ENCODE measurements at places on chromosomes 2 and 18. TPM values are rescaled to one million over a fixed set of nuclear protein-coding genes. Genes with fewer than 3 reads are reported as not detected.

GRCh38 chr2:43455296-43455695, 140.5 kb downstream of the THADA start:
- no peak for DNase-seq

DNA sequence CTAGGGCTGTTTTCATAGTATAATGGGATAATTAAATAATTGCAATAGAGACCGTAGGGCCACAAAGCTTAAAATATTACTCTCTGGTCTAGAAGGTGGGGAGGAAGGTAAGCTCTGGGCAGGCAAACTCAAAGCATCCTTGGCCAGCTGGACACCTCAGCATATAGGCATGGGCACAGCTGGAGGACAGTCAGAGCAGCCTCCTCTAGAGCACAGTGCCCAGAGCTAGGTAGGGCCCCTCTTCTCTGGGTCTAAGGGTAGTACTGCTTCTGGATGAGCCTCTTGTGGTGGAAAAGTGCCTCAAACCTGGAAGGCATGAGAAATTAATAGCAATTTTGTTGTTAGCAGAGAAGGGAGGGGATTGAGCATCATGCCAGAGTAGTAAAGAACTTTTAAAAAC, 291.3 kb upstream of the FBXO11 start:
- no peak for DNase-seq

- DNase-seq = no peak
Measured at GRCh38 chr18:292271-292670, 24.4 kb upstream of the THOC1 start.

GRCh38 chr2:113041871-113042270, 10.8 kb downstream of the IL36B start:
- DNase-seq = no peak

GRCh38 chr2:46657042-46657504, 177.7 kb downstream of the TMEM247 start:
- no peak for DNase-seq

- no peak for DNase-seq
Measured at GRCh38 chr2:14752295-14752694, 119.8 kb downstream of the LRATD1 start.

DNA sequence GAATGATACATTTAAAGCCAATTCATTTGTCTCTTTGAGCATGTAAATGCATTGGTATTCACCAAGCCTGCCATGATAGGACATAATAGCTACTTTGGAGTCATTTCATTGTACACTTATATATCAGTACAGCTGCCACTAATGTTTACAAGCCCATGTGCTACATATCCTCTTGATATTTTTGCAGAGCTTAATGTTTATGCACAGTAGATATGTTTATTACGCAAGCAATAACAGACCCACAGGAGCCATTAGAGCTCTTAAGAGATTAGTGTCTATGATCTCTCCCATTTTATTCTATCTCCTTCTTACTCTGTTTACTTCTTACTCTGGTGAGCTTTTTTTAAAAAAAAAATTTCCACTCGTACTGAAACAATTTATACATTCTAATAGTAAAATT, 1132.1 kb upstream of the ZEB2 start:
- no peak for DNase-seq

DNA sequence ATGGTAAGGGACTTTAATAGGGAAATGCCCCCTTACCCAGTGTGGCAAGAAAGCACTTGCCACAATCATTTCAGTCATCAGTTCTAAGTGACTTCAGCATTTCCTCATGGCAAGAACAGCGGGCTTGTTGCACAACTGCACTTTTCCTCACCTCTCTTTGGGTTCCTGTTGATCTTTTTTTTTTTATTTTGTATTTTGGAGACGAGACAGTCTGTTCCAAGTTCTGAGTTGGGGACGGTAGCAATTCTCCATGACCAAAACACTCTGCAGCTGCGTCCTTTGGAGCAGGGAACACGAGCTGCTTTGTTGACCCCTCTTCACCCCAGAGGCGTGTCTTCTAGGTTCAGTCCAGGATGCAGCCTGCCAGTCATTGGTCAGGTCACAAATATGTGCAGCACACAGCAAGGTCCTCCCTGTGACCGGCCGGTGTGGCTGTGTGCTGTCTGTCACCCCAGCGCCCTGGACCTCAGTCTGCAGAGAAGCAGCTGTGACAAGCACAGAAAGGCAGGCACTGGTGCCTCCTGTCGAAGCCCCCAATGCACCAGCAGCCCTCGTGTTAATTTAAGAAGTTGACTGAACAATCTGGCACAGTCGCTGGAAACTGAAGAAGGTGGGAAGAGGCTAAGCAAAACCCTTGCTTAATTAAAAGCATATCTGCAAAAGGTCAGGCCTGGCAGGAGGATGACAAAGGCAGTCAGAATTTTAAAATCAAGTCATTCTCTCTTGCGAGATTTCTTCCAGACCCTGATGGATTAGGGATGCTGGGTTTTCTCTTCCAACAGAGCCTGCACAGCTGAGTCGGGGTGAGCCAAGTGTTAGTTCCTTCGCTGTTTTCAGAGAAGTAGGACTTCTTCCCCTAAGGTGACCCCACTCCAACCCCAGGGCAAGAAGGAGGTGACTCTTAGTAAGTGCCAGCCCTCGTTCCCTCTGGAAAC, 96.7 kb upstream of the COPS8 start:
- no peak for DNase-seq

- DNase-seq = no peak
Measured at GRCh38 chr2:120814352-120814751, 78.7 kb downstream of the GLI2 start.

GRCh38 chr2:80778704-80779103, 474.2 kb upstream of the LRRTM1 start:
- DNase-seq = no peak

The ACTR1B gene
- polyA plus RNA-seq = 57.5 TPM

DNA sequence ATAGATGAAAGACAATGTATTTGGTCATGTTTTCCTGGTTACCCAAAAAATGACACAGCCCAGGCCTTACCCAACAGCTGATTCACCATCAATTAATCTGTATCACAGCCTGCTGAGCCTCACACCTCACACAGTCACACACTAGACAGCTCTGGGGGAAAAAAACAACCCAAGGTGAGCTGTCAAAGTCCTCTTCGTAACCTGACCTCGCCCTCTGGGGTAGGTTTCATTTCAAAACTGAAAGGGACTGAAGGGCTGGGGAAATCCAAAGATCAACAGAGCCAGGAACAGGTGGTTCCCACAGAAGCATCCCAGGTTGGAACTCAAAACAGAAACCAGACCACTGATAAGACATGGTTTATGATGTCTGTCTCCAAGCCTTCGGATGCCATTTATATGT, 18.2 kb upstream of the PCBP1 start:
- no peak for DNase-seq

DNA sequence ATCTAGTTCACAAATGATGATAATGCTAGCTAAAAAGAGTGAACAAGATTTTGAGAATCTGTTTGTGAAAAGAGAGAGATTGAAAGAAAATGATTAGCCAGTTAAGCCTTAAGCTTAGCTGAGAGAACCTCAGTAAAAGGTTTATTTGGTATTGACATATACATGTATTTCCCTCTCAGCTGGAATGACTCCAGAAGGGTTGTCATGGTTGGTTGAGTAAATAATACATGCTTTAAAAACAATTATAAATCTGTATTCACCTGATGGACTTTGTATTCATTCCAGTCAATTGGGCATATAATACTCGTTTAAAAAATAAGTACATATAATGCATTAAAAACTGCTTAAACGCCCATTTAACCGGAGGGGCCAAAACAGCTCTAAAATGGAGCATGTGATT, 181.4 kb downstream of the GRB14 start:
- DNase-seq = no peak

DNA sequence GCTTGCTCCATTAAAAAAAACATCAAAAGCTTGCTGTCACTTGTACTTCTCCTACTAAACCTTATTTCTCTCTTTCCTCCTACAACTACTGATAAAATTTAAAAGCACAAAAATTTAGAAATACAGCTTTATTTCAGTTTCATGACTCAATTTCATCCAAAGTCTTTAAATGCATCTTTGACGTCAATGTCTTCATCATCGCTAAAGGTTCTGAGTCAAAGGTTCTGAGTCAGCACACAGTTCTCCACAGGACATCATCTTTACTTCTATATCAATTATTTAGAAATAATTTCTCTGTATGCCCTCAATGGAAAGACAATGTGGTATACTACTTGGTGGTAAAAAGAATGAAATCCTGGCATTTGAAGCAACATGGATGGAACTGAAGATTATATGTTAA, 163.9 kb upstream of the DNMT3A start:
- no peak for DNase-seq

GRCh38 chr18:65983750-65984149, 232.9 kb downstream of the CDH7 start:
- no peak for DNase-seq

GRCh38 chr2:219991116-219991515, 363.7 kb downstream of the SLC4A3 start:
- no peak for DNase-seq

DNA sequence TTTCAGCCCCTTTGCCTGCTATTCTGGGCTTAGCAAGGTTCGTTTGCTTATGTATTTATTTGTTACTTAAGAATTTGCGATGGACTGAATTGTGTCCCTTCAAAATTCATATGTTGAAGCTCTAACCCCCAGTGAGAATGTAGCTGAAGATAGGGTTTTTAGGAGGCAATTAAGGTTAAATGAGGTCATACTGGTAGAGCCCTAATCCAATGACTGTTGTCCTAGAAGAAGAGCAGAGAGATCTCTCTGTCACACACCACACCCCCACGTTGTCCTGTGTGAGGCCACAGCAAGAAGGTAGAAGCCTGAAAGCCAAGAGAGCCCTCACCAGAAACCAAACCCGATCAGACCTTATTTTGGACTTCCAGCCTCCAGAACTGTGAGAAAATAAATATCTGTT, 66.7 kb downstream of the KIAA1328 start:
- DNase-seq = no peak

GRCh38 chr2:189191766-189192165, 12.2 kb upstream of the COL5A2 start:
- DNase-seq = no peak

The TCF7L1 gene
- 53.7 TPM for polyA plus RNA-seq

The HOXD13 gene
- polyA plus RNA-seq = 0.24 TPM

DNA sequence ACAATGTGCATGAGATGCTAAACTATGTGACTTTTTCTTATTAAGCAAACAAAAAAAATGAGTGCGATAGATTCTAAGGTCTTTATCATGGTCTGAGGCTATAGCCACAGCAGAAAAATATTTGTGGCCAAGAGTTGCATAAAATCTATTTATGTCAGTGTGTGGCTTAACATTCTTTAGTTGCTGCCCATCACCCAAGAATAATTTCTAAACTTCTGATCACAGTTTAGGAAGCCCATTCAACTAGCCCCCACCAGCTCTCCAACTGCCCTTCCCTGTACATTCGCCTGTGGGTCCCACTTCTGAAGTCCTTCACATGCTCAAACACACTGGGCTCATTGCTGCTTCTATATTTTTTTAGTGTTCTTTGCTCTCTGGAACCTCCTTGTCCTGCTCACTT, 107.1 kb downstream of the CTNNA2 start:
- DNase-seq = no peak

GRCh38 chr18:7618891-7619442, 51.9 kb downstream of the PTPRM start:
- no peak for DNase-seq

GRCh38 chr2:227340106-227340505, 15.1 kb downstream of the MFF start:
- DNase-seq = no peak

- DNase-seq = no peak
Measured at GRCh38 chr2:105802587-105802986, 57.9 kb downstream of the NCK2 start.

GRCh38 chr2:209986415-209986814, 16.0 kb upstream of the RPE start:
- no peak for DNase-seq

- no peak for DNase-seq
Measured at GRCh38 chr2:166792808-166793207, 95.5 kb upstream of the XIRP2 start.

GRCh38 chr18:58788971-58789875, 75.5 kb upstream of the ZNF532 start:
- DNase-seq = no peak

The OXER1 gene
- polyA plus RNA-seq = 6.0 TPM

GRCh38 chr2:124988111-124988510, 963.0 kb downstream of the CNTNAP5 start:
- DNase-seq = no peak

DNA sequence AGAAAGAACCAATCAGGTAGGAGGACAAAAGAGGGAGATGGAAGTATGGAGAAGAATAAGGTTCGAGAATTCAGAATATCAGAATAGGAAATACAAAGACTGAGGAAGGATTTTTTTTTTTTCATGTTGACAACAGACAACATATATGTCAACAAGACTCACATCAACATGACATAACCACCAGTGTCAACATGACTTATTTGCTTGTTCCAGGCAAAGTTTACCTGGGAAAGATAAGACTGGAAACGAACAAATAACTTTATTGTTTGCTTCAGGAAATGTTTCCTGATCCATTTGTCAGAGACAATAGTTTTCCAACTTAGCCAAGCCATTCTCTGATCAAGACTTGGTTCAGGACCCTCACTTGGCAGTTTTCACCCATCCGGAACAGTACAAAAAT, 321.9 kb upstream of the NETO1 start:
- DNase-seq = no peak

DNA sequence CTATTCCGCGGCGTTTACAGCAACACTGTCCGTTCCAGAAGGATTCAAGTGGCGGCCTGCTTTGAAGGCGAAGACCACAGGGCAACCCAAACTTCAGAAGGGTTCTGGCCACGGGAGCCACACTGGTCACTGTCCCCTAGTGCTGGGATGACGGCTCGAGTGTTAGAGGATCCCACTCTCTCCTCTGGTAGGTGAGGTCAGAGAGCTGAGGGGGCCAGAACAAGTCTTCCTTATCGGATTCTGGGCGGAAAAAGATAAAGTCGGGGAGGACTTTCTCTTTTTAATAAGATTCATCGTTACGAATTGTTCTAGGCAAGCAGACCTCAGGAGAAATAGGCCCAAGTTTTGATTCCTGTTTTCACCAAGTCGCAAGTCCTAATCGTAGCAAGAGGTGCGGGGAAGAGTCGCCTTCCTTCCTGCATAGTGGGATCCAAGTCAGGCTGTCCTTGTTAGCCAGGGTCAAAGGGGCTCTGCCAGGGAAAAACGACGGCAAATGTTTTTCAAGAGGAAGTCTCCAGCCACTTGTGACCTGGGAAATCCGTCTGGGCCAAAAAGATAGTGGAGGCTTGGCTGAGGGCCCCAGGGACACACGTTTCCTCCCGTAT, 864 bp upstream of the MYL12A start:
- DNase-seq = no peak

DNA sequence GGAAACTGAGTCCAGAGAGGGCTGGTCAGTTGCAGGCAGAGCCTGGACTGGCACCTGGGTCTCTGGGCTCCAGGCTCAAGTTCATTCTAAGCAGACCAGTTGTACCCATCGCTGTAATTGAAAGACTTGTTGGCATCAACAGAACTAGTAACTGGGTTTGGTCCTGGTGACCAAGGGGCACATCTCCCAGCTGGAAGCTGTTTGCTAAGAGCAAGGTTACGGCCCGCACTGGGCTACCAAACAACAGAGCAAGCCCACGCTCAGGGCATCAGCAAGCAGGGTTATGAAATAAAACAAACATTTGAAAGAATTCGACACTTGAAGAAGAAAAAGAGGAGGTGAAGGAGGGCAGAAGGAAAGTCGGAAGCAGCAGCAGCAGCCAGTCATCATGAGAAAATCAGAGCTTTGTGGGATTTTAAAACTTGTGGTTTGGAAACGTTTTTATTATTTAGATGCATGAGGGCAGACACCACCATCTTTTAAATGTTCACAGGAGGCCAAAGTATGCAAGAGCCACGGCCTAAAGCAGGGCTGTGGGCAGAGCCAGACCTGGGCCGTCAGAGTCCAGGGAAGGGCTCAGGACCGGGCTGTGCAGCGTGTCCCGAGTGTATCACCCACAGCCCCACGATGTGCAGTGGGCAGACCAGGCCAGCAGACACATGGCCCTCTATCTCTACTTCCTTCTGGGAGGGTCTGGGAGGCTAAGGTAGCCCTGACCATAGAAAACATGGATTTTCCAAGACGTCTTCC, 220.3 kb downstream of the BCL2 start:
- no peak for DNase-seq

Measured in left renal pelvis (tissue), 4 donors.